ENCODE measurements at places on chromosomes 16 and 17. TPM values are rescaled to one million over a fixed set of nuclear protein-coding genes. Genes with fewer than 3 reads are reported as not detected.
A peak's percentile ranks its signal among the peaks of the same experiment; 100 is the strongest.

- peaks cover 12% of the 10 kb centered on the region for H3K4me1 ChIP-seq
- H3K27me3 ChIP-seq, result no peaks in the 10 kb centered on the region
- DNase-seq, result no peak
- H3K4me3 ChIP-seq, result no peak overlapping the region
- no peak overlapping the region for H3K27ac ChIP-seq
Observed at GRCh38 chr16:81570151-81570846, 125.7 kb downstream of the CMIP start.

DNA sequence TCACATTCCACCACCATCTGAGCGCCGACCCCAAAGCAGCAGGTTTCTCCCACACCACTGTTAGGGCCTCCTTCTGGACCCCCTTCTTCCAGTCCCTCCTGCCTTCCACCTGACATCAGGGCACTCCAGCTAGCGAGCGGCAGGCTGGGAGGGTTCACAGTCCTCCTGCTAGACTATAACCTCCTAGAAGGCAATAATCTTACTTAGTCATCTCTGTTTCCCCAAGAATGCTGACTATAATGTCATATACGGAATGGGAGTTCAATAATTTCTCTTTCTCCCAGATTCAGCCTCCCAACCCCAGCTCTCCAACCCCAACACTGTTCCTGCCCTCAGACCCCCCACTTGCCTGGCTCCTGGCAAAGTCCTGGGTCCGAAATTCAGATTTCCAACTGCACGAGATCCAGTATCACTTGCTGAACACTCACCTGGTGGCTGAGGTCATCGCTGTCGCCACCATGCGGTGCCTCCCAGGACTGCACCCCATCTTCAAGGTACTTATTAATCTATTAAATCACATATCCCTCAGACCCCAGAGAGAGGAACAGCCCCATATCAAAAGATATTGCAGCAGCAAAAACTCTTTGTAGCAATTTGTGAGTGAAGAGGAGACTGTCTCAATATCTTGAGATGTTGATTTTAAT lies 5.6 kb downstream of the ALOX12 start:
- H3K4me3 ChIP-seq, result no peak overlapping the region
- no peak overlapping the region for H3K27ac ChIP-seq
- H3K36me3 ChIP-seq, result no peaks in the 10 kb centered on the region
- no peaks in the 10 kb centered on the region for H3K27me3 ChIP-seq
- H3K4me1 ChIP-seq, result peaks cover 4% of the 10 kb centered on the region

DNA sequence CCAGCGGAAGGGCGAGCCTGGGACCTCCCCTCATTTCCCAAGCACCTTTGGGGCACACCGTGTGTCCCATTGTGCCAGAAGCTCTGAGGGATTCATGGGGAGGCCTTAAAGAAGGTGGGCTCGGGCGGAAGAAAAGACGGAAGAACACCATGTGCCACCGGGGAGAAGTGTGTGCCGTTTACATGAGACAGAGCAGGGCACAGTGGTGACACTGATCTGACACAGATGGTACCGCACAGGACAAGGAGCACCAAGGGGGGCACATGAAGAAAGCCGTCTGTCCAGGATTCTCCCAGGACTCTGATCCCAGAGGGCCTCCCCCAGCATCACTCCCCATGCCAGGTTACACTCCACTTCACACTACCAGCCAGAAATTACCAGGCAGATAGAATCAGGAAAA lies 128.7 kb upstream of the CHMP6 start:
- no peak for DNase-seq
- no peaks in the 10 kb centered on the region for H3K27me3 ChIP-seq
- H3K27ac ChIP-seq, result no peak overlapping the region

Gene CYGB
- total RNA-seq, result 15.5 TPM

DNA sequence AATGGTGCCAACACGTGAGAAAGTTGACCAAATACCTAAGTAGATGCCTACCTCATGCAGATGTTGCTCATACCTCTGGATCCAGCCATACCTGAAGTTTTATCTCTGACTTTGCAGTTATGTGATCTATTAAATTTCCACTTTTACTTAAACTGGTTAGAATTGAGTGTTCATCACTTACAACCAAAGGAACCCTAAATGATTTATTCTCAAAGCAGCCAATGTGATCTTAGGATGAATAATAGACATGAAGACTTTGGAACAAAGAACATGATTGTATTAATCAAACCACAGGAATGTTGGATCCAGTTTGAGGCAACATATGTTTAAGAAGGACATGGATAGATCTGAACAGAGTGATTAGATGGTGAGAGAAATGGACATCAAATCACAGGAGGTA lies 68.7 kb downstream of the IRX6 start:
- no peak overlapping the region for H3K4me3 ChIP-seq
- H3K27me3 ChIP-seq, result no peaks in the 10 kb centered on the region
- H3K4me1 ChIP-seq, result no peaks in the 10 kb centered on the region
- DNase-seq, result no peak

DNA sequence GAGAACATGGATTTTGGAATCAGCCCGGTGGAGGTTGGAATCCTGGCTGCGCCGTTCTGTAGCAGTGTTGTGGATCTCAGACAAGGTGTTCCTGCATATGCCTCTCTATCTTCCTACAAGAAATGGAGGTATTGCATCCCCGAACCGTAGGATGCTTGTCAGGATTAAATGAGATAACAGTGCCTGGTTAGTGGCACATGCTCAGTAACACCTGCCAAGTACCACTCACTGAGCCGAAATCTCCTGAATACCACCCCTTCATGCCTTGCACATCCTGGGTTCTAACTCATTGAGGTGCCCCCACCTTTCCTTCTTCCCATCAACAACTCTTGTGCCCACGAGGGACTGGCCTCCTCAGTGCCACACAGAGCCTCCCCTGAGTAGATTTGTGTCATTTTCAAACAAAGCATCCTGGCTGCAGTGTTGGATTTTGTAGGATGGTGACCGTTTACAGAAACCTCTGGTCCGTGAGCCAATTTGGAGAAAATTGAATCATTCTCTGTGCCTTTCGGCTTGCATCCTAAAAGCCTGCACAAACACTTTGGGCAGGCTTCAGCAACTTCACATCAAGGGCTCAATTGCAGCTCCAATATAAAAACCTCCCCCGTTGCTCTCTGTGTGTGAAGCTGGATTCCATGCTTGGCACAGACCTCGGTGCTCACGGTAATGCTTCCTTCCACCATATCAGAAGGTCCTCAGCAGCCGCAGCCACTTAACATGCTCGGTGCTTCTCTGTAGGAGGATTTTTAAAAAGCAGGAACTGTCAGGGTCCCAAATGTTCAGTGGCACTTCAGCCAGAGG lies 84.2 kb downstream of the WWOX start:
- no peaks in the 10 kb centered on the region for H3K36me3 ChIP-seq
- DNase-seq, result peak; percentile 36
- H3K27ac ChIP-seq, result peak overlapping the region; percentile 31
- H3K4me3 ChIP-seq, result no peak overlapping the region
- no peaks in the 10 kb centered on the region for H3K27me3 ChIP-seq

DNA sequence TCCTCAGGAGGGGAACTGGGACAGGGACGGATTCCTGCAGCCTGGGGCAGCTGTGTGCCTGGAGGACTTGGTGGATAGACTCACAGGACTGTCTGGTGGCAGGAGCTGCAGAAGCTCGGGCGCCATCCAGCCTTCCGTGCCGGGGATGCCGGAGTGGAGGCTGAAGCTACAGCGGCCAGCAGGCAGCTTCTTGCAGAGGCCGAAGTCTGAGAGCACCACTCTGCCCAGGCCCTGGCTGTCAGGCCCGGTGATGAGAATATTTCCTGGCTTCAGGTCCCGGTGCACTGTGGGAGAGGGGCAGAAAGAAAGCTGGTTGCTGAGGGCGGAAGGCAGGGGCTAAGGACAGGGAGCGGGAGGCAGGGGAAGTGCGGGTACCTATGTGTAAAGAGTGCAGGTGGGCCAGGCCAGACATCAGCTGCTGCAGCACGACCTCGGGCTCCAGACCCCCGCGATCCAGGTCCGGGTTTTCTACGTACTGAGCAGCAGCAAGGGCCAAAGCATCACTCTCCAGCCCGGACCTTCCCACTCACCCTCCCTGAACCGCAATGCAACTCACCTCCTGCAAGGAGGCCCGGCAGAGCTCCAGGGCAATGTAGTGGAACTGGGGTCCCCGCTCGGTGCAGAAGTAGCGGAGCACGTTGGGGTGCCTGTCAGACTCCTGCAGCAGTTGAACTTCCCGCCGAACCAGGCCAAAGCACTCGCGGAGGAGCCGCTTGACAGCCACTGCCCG lies 16.1 kb downstream of the PLK1 start:
- no peak overlapping the region for H3K27ac ChIP-seq
- H3K36me3 ChIP-seq, result no peaks in the 10 kb centered on the region
- DNase-seq, result peak; percentile 46
- H3K4me1 ChIP-seq, result no peaks in the 10 kb centered on the region
- no peaks in the 10 kb centered on the region for H3K27me3 ChIP-seq

Gene MT4
- not detected for total RNA-seq

GRCh38 chr17:49514071-49514721 lies 19.1 kb downstream of the NGFR start:
- peak overlapping the region; percentile 91 for H3K27ac ChIP-seq
- H3K4me1 ChIP-seq, result peaks cover 17% of the 10 kb centered on the region
- no peaks in the 10 kb centered on the region for H3K36me3 ChIP-seq
- DNase-seq, result no peak
- no peak overlapping the region for H3K4me3 ChIP-seq
- no peaks in the 10 kb centered on the region for H3K27me3 ChIP-seq

- H3K36me3 ChIP-seq, result no peaks in the 10 kb centered on the region
- H3K4me1 ChIP-seq, result peaks cover 22% of the 10 kb centered on the region
- DNase-seq, result peak; percentile 90
Observed at GRCh38 chr17:7703584-7704479, 1.2 kb upstream of the EFNB3 start.

GRCh38 chr17:44122816-44123355 lies 555 bp downstream of the HDAC5 start:
- H3K4me3 ChIP-seq, result peak overlapping the region; percentile 81
- peaks cover 14% of the 10 kb centered on the region for H3K4me1 ChIP-seq

- H3K27ac ChIP-seq, result no peak overlapping the region
- no peak for DNase-seq
- peaks cover 7% of the 10 kb centered on the region for H3K4me1 ChIP-seq
Observed at GRCh38 chr17:79047291-79047920, 23.4 kb downstream of the C1QTNF1 start.

Gene PDILT
- not detected for total RNA-seq

- DNase-seq, result peak; percentile 6
- H3K36me3 ChIP-seq, result no peaks in the 10 kb centered on the region
- no peak overlapping the region for H3K4me3 ChIP-seq
- no peaks in the 10 kb centered on the region for H3K4me1 ChIP-seq
- H3K27ac ChIP-seq, result no peak overlapping the region
Observed at GRCh38 chr17:69796078-69796477, 278.9 kb upstream of the KCNJ16 start.

Gene PLEKHG4
- 3.6 TPM for total RNA-seq

DNA sequence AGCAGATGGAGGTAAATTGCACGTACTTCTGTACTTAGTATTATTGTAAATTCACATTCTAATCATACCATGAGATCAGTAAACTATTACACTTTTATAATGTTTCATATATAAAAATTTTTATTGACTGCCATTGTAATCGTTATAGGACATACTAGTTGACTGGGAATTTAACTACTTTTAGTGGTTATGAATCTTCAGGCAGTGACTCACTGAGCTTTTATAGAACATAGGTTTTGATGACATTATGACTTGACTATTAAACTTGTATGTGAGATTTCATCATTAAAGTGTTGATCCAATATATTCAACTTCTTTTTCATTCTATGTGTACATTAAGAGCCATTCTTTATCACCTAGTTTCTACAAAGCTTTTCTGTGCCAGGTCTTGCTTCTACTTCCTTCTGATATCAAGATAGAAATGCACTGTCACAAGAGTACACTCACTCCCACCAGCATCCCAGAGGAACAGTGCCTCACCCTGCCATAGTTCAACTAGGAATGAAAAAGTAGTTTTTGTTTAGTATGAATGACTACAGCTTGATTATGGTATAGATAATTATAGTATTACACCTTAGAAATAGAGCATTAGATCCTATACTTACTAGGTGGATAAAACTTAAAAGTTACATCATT lies 142.4 kb upstream of the RBL2 start:
- DNase-seq, result no peak
- H3K4me1 ChIP-seq, result no peaks in the 10 kb centered on the region
- H3K27me3 ChIP-seq, result no peaks in the 10 kb centered on the region
- no peak overlapping the region for H3K27ac ChIP-seq
- no peak overlapping the region for H3K4me3 ChIP-seq
- no peaks in the 10 kb centered on the region for H3K36me3 ChIP-seq

DNA sequence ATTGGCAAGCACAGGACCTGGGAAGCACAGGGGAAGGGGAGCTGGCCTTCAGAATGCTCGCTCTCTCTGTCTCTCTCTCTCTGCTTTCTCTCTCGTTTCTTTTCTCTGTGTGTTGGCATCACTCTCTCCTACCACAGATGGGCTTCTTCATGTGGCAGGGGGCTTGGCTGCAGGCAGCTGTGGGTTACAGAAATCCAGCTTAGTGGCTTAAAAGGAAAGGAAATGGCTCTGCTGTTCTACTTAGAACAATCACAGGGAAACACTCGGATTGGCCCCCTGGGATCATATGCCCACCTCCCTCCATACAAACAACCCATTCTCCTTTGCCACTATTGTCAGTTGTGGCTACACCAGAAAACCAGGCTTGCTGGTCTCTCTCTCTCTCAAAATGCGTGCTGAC lies 20.4 kb downstream of the TBX2 start:
- H3K27me3 ChIP-seq, result no peaks in the 10 kb centered on the region
- no peaks in the 10 kb centered on the region for H3K4me1 ChIP-seq
- H3K36me3 ChIP-seq, result no peaks in the 10 kb centered on the region
- no peak overlapping the region for H3K4me3 ChIP-seq
- H3K27ac ChIP-seq, result no peak overlapping the region

- no peaks in the 10 kb centered on the region for H3K27me3 ChIP-seq
- DNase-seq, result no peak
- H3K36me3 ChIP-seq, result no peaks in the 10 kb centered on the region
- no peak overlapping the region for H3K27ac ChIP-seq
- no peak overlapping the region for H3K4me3 ChIP-seq
Observed at GRCh38 chr17:52138350-52138749, 20.2 kb downstream of the CA10 start.

GRCh38 chr17:72270273-72270924 lies 149.6 kb downstream of the SOX9 start:
- H3K27me3 ChIP-seq, result no peaks in the 10 kb centered on the region
- H3K4me1 ChIP-seq, result peaks cover 7% of the 10 kb centered on the region
- no peak for DNase-seq
- H3K36me3 ChIP-seq, result no peaks in the 10 kb centered on the region
- no peak overlapping the region for H3K4me3 ChIP-seq
- no peak overlapping the region for H3K27ac ChIP-seq

All from hepatocyte (in vitro differentiated cells).